ENCODE measurements at places on chromosomes 7 and 10.

- DNase-seq, result no peak
These were observed 31.3 kb downstream of the PLAC9 start for GRCh38 chr10:80163741-80164341.

DNA sequence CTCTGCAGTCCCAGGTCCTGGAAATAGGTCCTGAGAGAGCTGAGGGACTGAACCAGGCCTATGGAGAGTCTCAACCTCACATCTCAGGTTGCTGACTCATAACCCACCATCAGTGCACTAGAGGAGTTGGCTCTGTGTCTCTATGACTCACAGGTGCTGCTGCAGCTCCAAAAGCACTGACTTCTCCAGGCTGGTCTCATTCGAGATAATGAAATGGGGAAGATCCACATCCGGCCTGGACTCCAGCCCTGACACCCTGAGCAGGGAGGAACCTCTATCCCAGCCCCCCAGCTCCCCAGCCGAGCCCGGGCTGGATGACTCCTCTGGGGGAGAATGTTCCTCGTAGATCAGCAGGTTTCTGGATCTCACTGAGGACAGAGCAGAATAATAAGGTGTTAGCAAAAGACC is 35.5 kb upstream of the DGKI start:
- DNase-seq, result no peak

DNA sequence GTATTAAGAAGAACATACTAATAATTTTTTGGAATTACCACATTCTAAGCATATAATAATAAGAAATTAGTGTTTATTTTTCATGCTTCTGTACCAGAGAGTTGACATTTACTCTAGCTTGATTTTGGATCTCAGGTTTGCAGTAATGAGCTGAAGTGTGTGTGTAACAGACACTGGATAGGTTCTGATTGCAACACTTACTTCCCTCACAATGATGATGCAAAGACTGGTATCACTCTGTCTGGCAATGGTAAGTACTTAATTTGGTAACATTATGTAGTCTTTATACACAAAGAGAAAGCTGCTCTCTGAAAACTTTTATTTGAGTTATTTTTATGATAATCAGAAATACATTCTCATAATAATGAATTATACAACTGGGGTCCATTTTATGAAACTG is 54.1 kb downstream of the SRI start:
- DNase-seq, result no peak

DNA sequence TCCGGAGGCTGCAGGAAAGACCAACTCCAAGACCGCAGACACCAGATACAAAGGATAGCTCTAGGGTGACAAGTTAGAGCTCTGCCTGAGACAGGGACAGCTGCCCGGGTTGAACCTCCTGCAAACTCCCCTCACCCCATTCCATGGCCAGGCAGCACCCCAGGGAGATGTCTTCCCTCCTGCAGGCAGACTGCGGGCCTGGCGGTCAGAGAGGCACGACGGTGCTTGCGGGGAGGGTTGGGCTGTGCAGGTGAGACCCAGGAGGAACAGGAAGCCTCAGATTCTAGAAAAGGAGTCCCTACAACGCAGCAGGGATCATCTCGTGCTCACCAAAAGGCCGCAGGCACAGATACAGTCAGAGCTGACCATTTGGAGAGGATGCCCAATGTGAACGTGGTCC is 34.6 kb downstream of the CARD11 start:
- no peak for DNase-seq

DNA sequence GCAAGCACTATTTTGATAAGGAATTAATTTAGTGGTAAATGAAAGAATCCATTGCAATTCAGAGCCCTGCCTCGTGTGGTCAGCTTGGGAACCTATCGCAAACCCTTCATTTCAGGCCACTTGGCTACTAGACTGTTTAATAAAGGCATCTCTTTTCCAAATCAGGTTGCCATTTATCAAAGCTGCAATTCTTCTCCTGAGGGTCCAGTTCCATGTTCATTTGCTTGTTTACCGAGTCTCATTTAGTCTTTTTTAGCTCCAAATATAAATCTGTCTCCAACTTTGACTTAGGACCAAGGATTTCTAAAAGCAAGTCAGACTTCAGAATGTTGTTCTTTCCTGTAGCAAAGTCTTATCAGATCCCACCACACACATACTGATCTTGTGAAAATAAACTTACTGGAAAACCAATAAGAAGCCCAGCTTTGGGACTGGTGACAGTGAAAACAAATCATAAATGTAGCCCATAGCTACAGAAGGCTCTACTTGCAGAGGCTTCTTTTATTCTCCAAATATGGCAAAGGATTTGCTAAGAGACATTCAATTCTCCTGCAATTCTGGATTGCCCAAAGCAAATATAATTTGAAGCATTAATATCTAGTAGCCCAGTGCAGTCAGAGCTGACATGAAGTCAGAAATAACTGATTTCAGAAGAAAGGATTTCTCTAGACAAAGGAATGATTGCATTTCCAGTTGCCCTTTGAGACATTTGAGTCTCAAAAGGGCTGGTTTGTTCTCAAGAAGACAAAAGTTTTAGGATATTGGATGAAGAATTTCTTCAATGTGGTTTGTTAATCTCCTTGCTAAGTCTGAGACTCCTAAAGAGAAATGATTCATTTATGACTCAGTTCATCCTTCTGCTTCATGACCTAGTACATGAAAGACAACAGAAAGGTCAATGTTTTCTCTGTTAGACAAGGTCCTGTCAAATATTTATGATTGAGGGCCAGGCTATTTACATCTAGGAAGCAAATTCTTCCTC is 28.0 kb downstream of the PPP1R3C start:
- DNase-seq, result no peak

DNA sequence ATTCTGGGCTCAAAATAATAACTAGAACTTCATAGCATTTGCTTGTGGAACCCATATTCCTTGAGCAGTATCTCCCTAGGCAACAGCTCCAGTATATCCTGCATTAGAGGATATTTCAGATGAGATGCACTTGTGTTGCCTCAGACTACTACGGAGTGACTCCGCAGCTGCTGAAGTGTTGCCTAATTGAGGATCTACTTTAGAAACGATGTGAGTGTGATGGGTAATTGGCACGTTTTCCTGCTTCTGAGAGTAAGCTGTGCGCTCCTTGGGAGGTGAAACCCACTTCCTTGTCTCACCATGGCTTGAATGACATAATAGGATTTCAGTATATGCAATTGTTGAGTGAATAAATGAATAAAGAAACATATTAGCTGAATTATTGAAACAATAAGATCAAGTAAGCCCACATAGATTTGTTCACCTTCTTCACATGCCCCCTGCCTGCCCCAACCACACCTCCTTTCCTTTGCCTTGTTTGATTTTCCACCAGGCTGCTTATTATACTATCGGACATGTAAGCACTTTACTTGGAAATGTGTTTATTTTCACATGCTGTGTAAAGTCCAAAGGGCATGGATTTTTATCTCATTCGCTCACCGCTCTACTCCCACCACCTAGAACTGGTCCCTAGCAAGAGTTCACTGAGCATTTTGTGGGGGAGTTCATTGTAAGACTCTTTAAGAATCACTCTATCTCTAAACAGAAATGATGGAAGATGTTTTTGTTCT is 303.8 kb downstream of the KCNMA1 start:
- DNase-seq, result no peak

GRCh38 chr7:27835376-27835775 is 95.4 kb downstream of the TAX1BP1 start:
- DNase-seq, result no peak

DNA sequence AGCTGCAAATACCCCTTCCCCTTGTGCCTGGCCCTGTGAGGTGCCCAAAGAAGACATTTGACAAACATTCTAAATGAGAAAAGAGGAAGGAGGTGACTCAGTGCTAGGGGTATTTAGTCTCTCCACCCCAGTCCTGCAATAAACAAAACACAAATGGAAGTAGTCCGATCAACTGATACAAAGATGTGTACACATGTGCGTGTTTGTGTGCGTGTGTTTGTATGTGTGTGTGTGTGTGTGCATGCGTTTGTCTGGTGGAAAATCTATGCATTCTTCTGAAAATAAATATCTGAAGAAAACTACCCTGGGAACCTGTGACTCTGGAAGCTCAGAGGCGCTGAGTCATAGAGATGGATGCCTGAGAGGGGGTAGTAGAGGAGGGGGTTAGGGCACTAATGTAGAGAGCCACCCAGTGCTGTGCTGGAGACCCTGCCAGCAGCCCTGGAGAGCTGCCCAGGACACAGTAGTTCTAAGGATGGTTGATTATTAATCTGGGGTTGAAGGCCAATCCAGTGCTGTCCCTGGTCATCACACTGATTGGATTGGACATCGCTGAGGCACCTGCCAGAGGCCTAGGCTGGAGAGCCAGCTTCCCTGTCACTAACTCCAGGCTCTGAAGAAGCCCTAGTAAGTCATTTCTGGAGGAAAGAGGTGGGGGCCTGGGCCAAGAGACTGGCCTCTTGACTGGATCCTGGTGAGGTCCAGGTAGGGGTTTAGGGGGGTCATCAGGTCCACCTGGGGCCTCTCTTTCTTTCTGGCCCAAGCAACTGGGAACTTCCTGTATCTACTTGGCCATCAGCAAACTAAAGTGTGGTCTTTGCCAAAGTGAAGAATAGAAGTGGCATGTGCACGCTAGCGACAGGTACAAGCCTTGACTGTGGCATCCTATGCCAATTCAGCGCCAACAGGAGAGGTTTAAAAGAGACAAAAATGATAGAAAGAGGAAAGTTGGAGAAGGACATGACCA is 18.5 kb downstream of the SFTPA1 start:
- DNase-seq, result no peak

GRCh38 chr7:152158801-152159587 is 133.5 kb downstream of the GALNT11 start:
- no peak for DNase-seq

DNA sequence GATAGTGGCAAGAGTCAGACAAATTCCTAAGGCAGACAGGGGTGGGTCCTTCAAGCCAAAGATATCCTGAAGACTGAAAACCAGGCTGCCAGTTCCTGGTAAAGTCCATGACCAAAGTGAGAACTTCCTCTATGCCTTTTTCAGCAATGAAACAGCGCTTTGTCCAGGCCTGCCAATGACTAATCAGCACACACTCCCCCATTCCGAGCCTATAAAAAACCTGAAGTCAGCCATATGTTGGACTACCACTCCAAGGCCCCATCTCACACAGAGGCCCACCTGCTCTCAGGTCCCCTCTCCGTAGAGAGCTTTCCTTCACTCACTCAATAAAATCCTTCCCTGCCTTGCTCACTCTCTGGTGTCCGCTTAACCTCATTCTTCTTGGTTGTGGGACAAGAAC is 402.2 kb downstream of the ANKRD7 start:
- no peak for DNase-seq

- DNase-seq, result no peak
These were observed at the start of gene KLF14 for GRCh38 chr7:130733931-130734814. Gene KLF14, minus strand, starts transcription at chr7:130734207. Its CDS starts 174 bp downstream, at chr7:130734033.

DNA sequence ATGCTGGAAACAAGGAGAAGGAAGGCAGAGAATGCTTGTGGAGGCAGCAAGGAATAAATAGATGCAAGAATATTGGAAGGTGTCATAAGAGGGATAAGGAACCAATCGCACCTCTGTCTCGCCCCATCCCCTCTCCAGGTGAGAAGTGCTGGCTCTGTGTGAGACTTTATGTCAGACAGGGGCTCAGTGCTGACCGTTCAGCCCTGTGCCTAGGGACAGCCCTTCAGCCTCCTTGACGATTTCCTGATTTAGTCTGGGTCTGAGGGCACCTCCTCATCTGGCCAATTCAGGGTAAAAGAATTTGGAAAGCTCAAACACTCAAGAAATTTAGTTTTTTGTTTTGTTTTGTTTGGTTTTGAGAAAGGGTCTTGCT is 54.9 kb downstream of the FAM241B start:
- no peak for DNase-seq

GRCh38 chr7:41705109-41705901 is 2.4 kb upstream of the INHBA start:
- DNase-seq, result no peak

DNA sequence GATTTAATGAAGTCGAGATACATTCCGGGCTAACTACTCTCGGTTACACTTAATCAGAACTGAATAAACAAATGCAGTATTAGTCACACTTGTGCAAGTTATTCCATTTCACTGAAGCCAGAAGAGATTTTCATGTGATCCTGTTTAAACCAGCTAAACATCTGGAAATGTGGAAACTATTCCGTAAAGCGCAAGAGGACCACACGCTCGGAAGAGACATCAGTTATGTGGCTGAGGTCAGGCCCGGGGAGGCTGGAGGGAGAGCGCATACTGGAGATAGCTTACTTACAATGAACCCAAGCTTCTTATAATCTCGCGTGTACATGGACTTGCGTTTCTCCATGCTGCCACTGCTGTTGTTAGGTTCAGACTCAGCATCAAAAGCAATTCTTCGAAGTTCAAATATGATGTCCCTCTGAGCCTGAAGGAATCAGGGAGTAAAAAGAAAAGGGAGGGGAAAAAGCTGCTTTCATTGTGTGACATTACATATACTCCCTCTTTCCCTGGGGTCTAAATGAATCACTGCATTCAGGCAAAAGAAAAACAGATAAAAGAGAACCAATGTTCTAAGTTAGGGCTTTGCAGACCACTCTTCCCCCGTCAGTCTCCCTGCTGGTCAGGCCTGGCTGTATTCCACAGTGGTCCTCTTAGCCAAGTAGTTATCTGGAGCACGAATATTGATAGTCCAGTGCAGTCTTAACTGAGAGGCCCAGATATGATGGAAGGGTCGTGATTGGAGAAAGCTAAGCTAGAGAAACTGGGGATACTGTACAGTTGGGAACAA is 237.4 kb downstream of the ELMO1 start:
- no peak for DNase-seq

DNA sequence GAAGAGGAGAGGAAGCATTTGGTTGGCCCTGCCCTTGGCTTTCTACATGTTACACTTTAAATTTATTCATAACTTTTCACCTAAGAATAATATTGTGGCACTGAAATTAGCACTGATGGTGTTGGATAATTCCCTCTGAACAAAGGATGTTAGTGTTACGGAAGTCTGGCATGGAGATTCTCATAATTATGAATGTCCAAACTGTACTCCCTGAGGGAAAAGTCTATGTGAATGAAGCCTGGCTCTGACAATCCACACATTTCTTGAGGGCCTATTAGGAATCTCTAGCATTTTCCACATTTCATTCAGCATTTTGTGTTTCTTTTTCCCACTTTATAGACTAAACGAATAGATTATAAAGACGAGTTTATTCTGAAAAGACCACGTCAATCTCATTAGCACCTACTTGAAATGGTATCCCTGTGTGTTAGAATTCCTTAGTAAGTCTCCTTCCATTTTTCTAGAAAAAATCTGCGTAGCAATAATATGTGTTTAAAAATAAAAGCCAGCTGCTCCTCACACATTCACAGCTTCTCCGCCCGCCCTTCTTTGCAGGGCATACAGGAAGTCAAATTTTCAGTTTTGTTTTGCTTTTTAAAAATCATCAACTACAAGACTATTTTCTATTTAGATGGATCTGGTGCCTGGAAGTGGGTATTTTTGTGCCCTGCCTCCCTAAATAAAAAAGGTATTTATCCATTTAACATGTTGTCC is 131.8 kb upstream of the PALS2 start:
- DNase-seq, result no peak

DNA sequence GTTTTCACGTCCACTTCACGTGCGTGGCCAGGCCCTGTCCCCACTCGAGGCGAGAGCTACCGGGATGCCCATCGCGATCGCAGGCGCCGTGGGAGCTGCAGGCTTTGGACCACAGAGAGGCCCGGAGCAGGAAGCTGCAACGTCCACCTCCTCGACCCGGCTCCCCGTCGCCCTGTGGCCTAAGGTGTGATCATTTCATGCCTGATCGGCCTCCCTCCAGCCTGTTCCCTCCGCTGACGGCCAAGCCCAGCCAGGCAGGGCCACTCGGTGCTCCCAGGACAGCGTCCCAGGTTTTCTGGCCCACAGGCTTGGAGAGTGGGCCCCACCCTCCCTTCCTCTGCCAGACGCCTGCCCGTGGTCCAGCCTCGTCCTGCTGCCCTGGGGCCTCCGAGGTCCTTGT is 19.6 kb downstream of the KNDC1 start:
- DNase-seq, result no peak
